ENCODE measurements at places on chromosomes 16 and 17.
A peak's percentile ranks its signal among the peaks of the same experiment; 100 is the strongest.

- DNase-seq = no peak
Observed at GRCh38 chr17:13292291-13292690, 274.5 kb upstream of the ELAC2 start.

DNA sequence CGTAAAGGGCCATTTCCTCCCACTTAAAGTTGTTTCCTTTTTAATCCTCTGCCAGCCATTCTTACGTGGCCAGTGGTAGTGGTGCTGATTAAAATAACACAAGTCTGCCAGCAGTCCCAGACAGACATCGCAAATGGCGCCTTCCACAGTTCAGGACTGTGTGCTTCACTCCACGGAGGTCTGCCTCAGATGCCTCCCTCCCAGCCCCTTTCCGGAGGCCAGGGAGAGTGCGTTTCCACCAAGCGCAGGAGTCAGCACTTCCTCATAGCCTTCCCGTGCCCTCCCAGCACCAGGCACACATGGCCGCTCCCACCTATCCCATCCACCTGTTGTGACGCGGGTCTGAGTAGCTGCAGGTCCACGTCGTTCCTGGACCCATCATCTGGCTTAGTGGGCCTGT, 205.6 kb downstream of the RPTOR start:
- peak; percentile 22 for DNase-seq

DNA sequence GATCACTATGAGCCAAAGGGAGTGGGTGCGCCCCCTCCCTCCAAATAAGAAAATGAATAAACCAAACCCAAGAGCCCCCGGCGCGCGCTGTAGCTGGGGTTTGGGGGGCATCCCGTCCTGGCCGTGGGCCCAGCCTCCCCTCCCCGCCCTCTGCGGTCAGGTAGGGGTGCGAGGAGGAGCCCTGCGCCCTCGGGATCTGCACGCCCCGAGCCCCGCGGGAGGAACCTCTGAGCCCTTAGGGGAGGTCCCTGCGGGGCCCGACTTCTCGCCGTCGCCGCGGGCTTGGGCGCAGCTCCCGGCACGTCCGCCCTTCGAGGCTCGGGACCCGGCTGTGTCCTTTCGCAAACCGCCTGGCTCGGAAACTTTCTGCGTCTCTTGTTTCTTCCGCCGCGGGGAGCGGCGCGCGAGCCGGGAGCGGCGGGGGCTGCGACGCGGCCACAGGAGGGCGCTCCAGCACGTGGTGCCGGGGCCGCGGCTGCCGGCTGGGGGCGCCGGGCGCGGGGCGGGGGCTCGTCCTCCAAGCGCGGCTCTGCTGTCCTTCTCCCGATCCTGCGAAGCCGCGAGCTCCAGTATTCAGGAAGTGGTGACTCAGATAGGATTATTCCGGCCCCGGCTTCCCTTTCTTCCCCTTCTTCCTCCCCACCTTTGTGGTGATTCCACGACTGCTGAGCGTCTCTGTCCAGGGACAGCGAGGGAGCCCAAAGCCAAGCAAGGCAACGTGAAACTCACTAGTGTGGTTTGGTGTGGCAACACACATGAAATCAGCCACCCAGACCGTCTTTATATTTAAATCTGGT, 1.6 kb downstream of the PITPNC1 start:
- DNase-seq = peak; percentile 87

DNA sequence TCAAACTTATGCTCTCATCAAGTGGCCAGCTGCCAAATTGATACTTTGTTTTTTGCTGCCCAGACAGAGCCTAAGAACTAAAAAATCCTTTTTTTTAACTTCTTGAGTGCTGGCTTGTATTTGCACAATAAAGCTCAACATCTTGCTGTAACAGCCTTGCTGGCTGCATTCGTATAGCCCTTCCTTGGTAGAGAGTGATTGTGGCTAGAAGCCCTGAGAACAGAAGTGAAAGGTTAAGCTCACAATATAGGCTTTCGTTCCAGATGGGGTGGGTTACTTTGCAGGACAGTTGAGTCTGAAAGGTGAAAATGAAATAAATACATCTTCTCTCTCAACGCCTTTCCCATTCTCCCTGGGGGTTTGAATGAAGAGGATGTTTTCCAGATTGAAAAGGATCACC, 278.8 kb downstream of the HS3ST3B1 start:
- DNase-seq = peak; percentile 28

GRCh38 chr16:58649707-58650106, 20.1 kb upstream of the CNOT1 start:
- DNase-seq = no peak

DNA sequence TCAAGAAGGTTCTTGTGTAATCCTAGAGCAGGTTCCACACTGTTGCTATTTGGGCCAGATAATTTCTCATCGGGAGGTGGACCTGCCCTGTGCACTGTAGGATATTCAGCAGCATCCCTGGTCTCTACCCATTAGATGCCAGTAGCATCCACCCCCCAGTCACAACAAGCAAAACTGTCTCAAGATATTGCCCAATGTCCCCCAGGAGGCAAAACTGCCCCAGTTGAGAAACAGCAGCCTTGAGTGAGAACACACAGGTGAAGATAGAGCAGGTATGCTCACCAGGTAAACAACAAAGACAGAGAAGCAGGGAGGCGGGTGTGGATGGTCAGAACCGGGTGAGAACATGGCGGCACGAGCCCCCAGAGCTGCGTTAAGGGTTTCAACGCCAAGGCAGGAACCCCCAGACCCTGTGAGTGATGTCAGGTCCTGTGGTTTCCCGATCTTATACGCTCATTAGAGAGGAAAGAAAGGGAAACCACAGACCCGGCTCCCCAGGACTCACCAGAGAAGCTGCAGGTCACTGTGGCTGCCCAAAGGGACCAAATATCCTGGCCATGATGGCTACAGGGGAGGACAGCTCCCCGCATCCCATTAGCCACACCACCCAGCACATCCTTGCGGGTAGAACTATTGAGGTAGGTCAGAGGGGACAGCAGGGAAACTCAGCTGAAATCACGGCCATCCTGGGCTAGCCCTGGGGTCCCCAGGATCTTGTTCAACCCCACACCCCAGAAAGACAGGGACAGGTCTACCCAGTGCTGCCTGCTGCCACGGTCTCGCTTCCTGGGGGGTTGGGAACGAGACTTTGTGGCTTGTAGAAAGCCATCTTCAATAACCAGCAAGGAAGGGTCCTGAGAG, 21.2 kb downstream of the CDC42EP4 start:
- no peak for DNase-seq

DNA sequence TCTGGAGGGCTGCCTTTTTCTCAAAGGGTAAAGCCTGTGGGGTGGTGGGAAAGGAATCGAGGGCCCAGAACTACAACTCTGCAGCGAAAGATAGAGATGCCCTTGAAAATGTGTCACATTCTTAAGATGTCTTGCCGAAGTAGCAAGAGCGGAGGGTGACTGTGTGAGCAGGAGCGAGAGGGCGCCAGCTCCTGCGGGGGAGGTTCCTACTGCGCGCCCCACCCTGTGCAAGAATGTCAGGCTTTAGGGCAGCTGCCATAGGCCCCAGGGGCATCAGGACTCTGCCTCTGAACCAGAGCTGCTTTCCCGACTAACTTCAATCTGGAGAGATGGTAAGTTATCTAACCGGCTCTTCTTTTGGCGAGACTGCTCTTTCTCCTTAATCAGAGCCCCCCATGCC, 11.8 kb upstream of the ITGAE start:
- DNase-seq = no peak

- peak; percentile 10 for DNase-seq
Observed at GRCh38 chr16:81251871-81252270, 13.4 kb downstream of the BCO1 start.

DNA sequence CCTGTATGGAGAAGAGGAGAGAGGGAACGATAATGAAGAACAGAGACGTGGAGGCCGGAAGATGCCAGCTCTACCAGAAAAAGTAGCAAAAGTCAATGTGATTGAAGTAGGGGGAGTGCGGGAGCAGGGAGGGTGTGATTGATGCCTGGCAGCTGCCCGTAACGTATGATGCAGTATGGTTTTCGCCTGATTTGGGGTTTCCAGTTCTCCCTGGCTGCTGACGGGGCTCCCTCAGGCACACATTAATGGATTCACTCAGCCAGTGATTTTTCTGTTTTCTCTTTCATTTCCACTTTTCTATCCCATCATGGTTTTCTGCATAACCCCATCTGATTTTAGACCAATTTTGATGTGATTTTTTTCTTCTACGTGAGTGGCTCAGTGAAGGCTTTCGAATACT, 62.1 kb downstream of the PRKCA start:
- no peak for DNase-seq

- no peak for DNase-seq
Observed at GRCh38 chr17:2071024-2071385, 16.1 kb downstream of the HIC1 start.

DNA sequence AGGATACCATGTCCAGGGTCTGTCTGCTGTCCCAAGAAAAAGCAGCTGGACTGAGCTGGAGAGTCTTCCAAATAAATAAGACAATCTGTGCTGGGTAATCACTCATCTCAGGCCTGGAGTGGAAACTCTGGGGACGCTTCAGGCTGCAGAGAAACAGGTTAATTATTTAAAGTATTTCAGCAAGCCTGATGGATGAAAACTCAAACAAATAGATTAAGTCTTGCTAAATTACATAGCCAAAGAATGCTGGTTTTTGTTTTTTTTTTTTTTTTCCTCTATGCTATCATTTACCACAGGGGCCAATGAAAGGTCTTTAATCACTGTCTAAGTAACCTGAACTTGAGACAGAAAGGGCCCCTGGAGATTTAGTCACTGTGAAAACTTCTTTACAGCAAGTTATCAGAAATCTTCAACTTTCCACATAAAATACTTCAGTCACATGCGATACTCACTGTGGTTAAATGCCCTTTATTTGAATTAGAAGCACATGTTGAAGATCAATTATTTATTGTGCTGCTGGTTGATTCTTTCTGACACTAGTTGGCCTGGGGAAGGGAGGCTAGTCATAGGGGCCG, 31.0 kb upstream of the KCNJ2 start:
- DNase-seq = peak; percentile 33

- DNase-seq = no peak
Observed at GRCh38 chr16:50751528-50751927, 9.6 kb downstream of the CYLD start.

DNA sequence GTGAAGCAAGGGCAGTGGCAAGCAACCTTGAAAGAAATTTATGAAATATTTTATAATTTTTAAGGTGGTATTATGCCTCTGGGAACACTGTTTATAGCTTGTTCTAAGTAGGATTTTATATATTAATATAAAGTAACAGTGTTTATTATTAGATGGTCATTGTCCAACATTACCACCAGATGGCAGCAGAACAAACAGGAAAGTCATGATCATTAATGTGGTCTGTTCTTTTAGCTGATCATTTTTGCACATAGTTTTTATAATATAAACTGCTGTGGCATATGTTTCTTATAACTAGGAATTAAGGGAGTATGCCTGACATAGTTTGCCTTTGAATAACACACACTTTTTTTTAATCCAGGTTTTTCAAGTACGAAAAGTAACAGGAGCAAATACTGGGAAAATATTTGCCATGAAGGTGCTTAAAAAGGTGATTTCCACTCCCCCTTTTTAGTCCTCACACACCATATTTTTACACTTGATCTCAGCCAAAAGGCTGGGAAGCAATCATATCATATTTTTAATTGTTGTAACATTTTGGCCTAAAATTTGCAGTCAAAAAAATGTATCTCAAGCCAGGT, 21.4 kb downstream of the RPS6KB1 start:
- peak; percentile 68 for DNase-seq

DNA sequence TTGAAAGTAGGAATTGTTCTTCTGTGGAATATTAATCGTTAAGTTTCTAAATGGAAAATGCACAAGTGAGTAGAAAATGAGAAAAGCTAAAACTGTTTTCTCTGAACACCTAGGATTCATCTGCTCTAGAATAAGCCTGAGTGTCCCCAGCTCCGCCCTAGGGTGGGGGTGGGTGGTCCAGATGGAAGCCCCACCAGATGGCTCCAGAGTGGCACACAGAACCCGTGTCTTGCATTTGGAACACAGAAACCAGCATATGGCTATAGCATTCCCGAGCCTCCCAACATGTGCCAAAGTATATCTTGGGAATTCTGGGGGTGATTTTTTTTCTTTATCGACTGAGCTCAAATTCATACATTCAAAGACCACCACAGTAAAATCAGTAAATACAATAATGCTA, 517.7 kb upstream of the PSMD7 start:
- no peak for DNase-seq

- DNase-seq = no peak
Observed at GRCh38 chr16:75089486-75090202, 26.9 kb downstream of the LDHD start.

GRCh38 chr17:278055-278675, 74.4 kb downstream of the RPH3AL start:
- no peak for DNase-seq

GRCh38 chr16:72901000-72901627, 146.8 kb downstream of the ZFHX3 start:
- DNase-seq = no peak

- no peak for DNase-seq
Observed at GRCh38 chr16:29894352-29894751, 5.0 kb downstream of the SEZ6L2 start.

DNA sequence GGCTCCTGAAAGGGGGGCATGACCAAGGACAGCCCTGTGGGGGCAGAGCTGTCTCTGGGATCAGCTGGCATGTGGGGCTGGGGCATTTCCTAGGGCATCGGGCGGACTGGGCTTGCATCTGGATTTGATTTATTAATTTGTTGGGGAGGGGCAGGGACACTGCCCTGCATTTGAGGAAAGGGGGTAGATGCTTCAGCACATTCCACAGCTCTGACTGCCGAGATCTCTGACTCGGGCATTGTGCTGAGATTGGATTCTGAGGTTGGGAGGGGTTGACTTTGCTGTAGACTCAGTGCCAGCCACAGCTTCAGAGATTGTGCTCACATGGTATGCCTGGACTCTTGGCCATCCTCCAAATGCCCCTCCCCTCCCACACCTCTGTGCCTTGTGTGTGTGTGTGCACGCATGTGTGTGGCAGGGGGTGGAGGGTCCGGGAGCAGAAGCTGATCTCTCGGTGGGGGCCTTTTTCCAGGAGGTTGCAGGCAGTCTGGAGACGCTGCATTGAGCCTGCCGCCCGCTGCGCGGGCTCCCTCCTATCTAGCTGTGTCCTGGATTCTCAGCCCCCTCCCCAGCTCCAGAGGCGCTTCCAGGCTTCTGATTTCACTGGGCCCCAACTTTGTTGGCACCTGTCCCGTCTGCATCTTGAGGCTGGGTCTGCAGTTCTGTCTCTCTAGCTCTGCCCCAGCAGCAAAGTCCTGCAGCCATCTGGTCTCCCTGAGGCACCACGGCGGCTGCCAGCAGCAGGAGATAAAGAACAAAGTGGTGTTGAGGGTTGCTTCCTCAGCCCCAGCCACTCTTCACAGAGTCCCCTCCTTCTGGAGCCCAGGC, 14.9 kb downstream of the IGFBP4 start:
- peak; percentile 94 for DNase-seq
